ENCODE measurements at places on chromosomes 7 and 10.

DNA sequence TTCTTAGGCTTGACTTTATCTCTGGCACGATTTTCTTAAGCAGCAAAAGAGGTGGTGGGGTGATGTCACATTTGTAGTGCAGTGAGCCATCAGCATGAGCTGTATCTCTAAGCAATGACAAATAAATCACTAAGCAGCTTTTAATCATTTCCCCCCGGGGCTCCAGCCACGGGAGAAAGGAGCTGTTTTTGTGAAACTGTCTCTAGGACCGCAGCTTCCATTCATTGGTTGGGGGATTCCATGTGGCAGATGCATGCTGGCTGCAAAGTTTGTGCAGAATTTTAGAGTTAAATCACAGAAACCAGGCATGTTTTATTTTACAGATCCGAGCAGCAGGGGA, 464 bp downstream of the KIAA1217 start:
- DNase-seq = peak; percentile 60

DNA sequence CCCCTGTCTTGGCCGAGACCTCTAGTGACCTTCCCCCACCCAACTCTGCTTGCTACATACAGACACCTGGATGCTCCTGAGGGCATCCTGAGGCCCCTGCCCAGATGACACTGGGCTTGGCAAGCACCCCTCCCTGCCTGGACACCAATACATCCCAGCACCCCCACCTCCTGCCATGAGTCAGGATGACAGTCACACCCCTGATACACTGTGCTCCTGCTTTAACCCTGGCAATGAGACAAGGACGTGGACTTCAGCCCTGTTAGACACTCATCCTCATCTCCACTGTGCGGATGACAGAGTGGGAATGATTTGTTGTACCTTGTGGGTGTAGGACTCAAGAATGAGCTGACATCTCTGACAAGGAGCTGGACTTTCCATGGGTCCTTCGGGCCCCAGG, 186.3 kb upstream of the ADCY1 start:
- DNase-seq = no peak

- no peak for DNase-seq
These were observed 6.1 kb downstream of the SAMD9L start for GRCh38 chr7:93142127-93142526.

DNA sequence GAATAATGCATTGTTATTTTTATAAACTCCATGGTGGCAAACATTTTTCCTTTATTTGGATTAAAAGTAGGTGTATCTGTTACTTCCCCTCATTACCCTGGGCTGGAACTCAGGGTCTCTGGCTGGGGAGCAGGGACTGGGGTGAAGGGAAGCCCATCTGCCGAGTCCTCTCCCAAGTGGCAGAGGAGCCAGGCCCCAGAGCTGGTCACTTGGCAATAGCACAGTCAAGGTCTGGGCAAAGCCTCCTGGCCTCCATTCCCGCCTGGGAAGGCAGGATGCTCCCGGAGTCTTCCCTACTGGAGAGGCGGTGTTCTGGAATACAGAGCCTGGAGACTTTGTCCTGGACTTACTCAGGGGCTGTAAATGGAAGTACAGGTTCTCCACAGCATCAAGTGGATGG, 76.2 kb downstream of the CDH23 start:
- no peak for DNase-seq

GRCh38 chr7:46663025-46663424, 742.0 kb upstream of the IGFBP3 start:
- DNase-seq = no peak

- no peak for DNase-seq
These were observed 4.4 kb downstream of the MYO3A start for GRCh38 chr10:25938405-25938804.

GRCh38 chr7:11524476-11525397, 307.3 kb downstream of the THSD7A start:
- DNase-seq = no peak

DNA sequence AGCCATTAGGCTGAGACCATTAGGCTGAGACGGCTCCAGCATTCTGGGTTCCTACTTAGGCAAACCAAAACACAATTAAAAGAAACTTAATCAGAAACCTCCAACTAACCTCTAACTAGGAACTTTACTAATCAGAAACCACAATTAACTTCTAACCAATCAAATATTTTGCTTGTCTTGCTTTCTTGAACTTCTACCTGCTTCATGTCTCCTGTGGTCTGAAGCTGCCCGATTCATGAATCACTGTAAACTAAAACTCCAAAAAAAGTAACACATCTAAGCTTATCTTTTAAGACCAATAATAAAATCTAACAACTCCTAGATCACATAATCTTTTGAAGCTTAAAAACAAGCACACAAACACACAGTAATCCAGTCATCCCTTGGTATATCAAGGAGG, 76.1 kb downstream of the PDSS1 start:
- no peak for DNase-seq

- DNase-seq = peak; percentile 32
These were observed 27.1 kb downstream of the PRLHR start for GRCh38 chr10:118568327-118568848.

GRCh38 chr10:7817576-7817975, 729 bp upstream of the TAF3 start:
- DNase-seq = no peak

- no peak for DNase-seq
These were observed 21.5 kb upstream of the AKR1E2 start for GRCh38 chr10:4804465-4804864.

DNA sequence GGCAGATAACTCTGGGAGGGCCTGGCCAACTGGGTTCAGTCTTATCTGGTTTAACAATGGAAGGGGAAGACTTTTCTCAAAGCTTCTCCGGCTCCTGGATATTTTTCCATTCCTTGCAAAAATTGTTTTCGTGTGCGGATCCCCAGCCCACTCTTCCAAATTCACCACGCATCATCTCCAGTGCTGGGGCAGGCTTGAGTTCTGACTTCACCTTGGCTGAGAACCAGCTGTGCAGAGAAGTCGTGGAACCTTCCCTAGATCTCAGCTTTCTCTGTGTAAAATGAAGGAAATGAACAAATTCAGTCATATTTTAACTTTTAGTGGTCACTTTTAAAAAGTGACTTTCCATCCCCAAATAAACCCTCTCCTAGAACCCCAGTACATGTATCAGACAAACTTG, 297.0 kb downstream of the TCF7L2 start:
- DNase-seq = no peak

GRCh38 chr7:379456-380138, 89.6 kb downstream of the FOXL3 start:
- no peak for DNase-seq

DNA sequence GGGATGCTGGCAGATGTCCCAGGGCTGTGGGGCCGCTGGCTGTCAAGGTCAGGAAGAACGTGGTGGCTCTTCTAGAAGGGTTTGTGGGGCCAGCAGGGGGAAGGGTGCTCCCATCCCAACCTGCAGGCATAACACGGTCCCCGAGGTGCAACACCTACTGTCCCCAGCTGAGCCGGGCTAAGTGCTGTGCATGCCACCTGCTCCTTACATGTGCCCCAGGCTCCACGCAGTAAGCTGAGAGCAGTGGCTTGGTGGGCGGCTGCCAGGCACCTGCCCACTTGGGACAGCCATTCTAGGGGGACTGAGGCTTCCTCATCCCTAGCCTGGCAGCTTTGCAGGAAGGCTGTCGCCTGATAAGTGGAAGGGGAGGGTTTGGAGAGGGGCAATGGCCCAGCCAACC, 14.2 kb upstream of the ZNF735 start:
- no peak for DNase-seq

- DNase-seq = no peak
These were observed 181.2 kb downstream of the LRRN3 start for GRCh38 chr7:111272092-111272491.

- DNase-seq = peak; percentile 71
These were observed 3.8 kb upstream of the CAV2 start for GRCh38 chr7:116495736-116496135.

DNA sequence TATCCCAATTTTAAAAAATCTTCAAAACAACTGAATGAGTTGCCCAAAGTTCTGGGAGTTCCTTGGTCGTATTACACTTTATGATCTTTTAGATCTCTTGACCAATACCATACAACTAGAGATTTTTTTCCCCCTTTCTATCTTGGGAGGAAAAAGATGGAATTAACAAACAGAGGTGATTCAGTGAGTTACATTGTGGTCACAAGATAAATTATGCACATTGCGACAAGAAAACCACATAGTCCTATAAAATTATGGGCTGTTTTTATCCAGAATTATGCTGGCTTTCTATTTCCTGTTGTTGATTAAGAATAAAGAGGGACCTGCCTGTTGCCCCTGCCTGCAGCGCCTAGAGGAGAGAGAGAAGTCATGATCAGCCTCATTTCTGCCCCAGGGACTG, 8.2 kb upstream of the SGPL1 start:
- DNase-seq = no peak

GRCh38 chr10:43090188-43090587, 13.3 kb downstream of the RET start:
- DNase-seq = no peak

DNA sequence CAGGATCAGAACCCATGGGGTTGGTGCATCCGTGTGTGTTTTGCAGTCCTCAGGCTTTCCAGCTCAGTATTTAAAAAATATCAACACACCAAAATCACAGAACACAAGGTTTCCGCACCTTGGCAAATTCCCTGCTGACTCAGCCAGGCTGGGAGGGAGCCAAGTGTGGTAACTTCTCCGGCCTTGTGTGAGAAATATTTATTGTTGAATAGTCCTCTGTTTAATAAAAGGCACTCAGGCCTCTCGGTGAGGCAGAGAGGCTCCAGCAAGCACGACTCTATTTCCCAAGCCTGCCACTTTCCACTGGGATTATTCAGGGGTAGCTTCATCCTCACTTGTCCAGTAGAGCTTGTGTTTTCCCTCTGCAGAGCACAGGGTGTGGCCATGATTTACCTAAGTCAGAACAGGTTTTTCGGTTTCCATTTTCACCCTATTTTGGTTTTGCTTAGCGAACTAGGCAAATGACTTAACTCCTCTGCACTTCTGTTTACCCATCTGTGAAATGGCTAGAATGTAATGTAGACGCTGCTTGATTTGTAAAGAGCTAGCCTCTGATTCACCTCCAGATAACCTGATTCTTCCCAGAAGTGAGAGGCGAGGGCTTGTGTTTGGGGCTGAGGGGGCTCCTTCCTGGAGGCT, 13.0 kb upstream of the CHST15 start:
- DNase-seq = peak; percentile 84

DNA sequence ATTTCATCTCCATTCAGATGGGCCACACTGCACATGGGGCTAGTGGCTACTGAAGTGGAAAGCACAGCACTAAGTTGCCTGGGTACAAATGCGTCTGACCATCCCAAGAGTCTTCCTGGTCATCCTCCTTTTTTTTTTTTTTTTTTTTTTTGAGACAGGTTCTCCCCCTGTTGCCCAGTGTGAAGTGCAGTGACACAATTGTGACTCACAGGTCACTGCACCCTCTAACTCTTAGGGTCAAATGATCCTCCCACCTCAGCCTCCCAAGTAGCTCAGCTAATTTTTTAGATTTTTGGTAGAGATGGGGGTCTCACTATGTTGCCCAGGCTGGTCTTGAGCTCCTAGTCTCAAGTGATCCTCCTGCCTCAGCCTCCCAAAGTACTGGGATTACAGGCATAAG, 3.4 kb upstream of the TRRAP start:
- no peak for DNase-seq

- peak; percentile 29 for DNase-seq
These were observed 127.5 kb downstream of the ABCA13 start for GRCh38 chr7:48298779-48299178.

DNA sequence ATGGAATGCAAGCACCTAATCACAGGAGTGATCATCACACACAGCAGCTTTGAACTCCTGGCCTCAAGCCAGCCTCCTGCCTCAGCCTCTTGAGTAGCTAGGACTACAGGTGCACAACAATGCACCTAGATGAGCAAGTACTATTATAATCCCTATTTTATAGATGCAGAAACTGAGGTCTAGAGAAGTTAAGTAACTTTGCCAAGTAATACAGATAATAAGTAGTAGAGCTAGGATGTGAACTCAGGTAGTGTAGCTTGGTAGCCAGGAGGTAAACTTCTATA, 33.7 kb downstream of the DNAJC12 start:
- DNase-seq = no peak

DNA sequence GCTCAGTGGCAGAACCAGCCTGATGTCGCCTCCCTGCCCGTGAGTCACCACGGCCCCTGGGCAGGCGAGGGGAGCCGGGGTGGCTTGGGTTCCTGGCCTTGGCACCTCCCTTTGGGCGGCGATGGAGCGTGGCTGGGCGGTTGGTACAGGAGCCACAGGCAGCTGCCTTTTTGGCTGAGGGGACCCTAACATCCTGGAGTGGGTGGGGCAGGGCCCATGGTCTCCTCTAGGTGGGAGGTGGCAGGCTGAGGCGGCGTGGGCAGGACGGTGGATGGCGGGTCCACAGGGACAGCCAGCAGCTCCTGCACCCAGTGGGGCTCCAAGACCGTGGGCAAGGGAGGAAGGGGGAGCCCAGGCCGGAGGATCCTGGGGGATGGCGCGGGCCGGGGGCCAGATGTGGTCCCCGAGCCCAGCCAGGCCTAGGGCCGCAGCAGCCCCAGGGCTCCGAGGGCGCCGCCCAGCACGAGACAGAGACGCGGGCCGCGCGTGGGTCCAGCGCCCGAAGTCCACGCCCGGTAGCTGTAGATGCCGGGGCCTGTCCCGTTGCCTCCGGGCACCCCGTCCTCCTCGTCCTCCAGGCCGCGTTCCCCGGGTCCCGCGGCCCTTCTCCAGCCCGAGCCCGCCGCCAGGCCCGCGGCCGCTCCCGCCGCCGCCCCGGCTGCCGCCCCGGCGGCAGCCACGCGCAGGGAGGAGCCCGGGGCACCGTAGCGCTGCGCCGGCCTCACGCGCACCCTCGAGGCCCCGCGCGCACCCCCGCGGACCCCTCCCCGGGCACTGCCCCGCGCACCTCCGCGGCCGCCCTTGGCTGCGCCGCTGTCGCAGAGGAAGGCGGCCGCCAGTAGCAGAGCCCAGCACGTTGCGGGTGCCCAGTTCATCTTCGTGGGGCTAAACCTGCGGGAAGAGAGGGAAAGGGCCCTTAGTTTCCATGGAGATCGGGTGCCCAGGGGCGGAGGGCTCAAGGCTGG, 1.3 kb downstream of the SPRN start:
- no peak for DNase-seq

GRCh38 chr10:93757801-93758507, at the start of gene LGI1:
TSS of gene LGI1 (plus strand) at chr10:93757936. CDS start at chr10:93758145, 209 bp downstream.
- no peak for DNase-seq

- DNase-seq = no peak
These were observed 154.3 kb downstream of the PPP1R3A start for GRCh38 chr7:113764401-113765035.
